ENCODE measurements at places on chromosomes 7 and 10.

DNA sequence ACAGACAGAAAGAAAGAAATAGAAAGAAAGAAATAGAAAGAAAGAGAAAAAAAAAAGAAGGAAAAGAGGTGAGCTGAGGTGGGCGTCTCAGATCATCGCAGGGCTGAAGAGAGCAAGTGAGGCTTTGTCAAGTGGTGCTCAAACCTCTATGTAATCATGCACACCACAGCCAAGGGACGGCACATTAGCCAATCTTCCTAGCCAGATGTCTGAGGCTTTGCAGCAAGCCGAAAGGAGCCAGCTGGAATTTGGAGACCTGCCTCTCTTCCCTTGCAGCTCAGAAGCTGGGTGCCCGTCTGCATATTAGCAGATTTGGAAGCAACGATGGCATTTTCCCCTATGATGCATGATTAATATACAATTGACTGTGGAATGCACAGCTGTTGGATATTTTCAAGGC, 52.5 kb downstream of the ADRA2A start:
- no peak for ATAC-seq

GRCh38 chr7:135994466-135995205, 17.5 kb upstream of the MTPN start:
- ATAC-seq: peak; percentile 97

DNA sequence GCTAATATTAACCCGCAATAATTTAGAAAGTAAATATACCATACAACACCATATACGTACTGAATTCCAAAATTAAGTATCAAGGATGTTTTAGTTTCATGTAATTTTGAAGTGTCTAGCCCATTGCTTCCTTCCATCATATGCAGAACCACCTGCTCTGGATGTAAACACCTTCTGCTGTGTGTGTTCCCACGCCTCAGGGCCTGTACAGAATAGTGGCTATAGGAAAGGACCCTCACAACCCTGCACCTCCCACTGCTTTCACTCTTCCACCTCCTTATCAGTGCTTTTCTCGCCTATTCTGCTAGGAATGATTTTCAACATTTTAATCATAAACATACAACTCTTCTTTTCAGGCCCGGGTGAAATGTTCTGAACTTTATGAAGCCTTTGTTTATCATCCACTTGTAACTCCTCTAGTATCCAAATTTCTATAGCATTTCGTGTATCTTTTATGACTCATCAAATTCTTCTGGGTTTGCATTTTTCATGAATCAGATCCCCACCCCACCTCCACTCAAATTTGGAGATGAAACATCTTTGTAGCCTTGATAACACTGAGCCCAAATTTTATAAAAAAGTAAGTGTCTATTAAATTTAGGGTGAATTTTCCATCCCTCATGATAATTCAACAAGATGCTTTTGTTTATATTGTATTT, 1106.8 kb upstream of the C7orf33 start:
- ATAC-seq: no peak

DNA sequence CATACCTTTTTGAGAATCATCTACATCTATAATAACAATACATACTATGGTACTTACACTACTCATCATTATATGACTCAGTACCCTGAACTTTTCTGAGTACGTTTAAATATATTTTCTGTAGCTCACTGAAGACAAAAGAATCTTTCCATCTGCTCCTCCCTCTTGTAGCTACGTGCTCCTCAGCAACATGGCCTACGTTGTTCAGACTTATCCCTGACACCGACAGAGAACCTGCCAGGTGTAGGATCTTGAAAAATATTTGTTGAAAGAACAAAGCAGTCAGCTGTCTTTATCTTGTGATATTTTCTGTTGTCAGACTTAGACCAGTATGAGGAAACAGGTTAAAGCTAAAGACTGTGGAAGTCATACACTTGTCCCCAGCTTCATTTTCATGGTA, 356.0 kb upstream of the MYO3A start:
- ATAC-seq: no peak

GRCh38 chr7:82294382-82294784, 149.2 kb downstream of the CACNA2D1 start:
- no peak for ATAC-seq

DNA sequence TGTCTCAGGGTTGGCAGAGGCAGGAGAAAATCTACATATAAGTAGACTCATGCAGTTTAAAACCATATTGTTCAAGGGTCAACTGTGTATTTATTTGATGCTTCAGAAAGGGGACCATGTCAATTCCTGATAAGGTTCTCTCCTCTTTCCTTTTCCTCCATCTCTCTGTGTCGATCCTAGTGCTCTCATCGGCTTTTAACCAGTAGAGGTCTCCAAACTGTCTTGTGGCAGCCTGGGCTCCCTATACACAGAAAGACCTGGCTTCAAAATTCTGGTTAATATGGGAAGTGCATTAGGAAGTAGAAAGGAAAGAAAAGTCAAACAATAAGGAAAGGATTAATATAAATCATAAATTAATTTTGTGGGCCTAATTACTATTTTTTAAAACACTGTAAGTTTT, 304.4 kb upstream of the C7orf33 start:
- ATAC-seq: no peak

GRCh38 chr7:77954773-77955555, 156.4 kb downstream of the PHTF2 start:
- ATAC-seq: no peak
